Stimulated activated CD8-positive, alpha-beta memory T cell treated with anti-CD3 and anti-CD28 coated beads, Interleukin-15, amount 100 ng/mL, for 1 hour (primary cell): ENCODE measurements at places on chromosomes 2 and 18.

DNA sequence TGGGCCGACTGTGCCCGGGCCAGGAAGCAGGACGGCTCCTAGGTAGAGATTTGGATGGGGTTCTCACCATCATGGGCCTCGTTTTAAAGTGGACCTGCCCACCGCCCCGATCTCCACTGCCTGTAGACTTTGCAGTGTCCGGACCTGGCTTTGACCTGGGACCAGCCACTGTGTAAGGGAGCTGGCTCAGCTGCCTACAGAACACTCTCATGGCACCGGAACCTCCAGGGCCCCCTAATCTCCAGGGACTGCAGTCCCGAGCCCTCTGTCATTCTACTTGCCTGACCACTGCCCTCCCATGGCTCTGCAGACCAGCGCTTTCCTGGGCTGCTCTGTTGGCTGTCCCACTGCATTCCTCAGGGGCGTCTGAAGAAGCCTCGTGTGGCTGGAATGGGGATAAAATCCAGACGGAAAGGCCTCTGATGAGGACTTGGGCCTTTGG lies 120.8 kb downstream of the GLI2 start:
- no peak for DNase-seq

GRCh38 chr18:12534820-12535219 lies 123.1 kb downstream of the SPIRE1 start:
- DNase-seq, result no peak

GRCh38 chr2:98880266-98881152 lies 55.5 kb downstream of the CRACDL start:
- no peak for DNase-seq

GRCh38 chr18:54856105-54856646 lies 27.9 kb downstream of the RAB27B start:
- DNase-seq, result no peak

DNA sequence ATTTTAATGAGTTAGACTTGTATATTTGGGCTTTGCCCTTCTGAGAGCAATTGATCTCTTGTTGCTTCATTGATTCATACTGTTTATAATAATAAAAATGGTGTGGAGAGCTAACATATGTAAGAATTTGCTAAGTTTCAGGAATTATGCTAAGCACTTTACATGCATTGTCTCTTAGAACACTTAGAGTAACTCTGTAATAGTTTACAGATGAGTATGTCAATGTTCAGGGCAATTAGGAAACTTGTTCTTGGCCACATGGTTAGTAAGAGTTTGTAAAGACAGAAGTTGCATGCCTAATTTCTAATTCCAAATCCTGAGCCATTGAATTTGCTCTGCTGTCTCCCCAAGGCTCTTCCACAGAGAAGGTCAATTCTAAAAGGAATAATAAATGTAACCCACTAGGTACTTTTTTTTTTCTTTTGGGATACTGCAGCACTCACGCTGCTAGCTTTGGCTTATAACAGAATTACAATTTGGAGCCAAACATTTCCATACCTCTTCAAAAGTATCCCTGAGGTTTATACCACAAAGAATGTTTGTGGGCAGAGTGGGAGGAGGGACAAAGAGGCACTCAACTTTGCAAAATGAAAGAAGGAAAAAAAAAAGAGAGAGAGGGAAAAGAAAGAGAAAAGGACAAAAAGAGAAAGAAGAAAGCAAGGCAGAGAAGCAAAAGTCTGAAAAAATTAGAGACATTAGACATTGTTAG lies 232.4 kb downstream of the CALCRL start:
- DNase-seq, result no peak

- DNase-seq, result no peak
These were observed 1276.7 kb upstream of the PIK3C3 start for GRCh38 chr18:40678318-40678717.

DNA sequence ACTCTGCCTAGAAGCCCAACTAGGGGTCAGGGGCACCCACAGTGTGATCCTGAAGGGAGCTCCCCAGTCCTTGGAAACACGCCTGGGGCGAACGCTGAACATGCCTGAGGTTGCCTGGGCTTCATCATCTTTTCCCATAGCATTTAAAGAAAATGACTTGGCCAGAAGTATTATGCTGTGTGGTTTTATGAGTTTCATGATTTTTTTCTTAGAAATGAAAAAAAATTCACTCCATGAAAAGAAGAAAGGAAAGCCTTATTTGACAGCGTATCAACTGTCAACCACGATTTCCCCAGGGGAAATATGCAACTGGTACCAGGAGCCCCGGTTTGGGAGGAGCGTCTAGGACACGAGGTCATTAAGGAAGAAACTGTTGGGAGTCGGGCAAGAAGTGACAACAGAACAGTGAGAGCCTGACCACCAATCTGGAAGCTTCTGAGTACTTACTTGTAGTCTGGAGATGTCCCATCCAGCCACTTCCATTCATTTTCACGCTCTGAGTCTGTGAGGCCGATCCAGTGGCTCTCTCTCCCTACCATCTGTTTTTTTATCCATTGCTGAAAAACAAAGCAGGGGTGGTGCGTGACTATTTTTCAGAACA lies 63.5 kb upstream of the THOC1 start:
- DNase-seq, result no peak

DNA sequence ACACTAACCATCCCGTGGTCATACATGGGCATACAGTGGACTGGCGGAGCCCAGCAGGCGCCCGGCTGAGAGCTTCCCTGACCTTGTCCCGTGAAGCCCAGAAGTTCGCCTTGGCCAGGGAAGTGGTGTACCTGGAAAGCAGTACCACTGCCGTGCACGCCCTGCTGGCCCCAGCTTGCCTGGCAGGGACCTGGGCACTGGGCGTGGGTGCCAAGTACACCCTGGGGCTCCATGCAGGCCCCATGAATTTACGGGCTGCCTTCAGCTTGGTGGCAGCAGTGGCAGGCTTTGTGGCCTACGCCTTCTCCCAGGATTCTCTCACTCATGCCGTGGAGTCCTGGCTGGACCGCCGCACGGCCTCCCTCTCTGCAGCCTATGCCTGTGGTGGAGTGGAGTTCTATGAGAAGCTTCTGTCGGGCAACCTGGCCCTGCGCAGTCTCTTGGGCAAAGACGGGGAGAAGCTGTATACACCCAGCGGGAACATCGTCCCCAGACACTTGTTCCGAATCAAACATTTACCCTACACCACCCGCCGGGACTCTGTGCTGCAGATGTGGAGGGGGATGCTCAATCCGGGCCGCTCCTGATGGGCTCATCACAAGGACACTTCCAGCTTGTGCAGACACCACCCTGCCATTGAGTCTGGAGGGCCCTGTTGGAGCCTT lies 2.3 kb downstream of the TMEM177 start:
- DNase-seq, result no peak

GRCh38 chr2:237433920-237434676 lies 20.1 kb upstream of the COL6A3 start:
- no peak for DNase-seq

DNA sequence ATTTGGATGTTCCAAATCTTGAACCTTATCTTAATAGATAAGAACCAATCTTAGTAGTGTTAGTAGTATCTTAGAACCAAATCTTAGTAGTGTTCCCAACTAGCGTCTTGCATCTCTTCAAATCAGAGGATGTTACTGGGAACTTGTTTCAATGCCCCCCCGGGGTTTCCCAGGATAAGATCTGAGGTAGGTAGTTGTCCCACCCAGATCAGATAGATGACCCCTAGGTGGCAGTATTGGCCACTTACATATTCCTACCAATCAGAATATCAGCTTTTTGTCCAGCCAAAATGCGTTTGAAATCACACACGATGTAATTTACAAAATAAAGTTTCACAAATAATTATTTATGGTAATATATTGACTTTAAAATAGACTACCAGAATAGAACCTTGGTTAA lies 314.8 kb downstream of the MBD2 start:
- no peak for DNase-seq

DNA sequence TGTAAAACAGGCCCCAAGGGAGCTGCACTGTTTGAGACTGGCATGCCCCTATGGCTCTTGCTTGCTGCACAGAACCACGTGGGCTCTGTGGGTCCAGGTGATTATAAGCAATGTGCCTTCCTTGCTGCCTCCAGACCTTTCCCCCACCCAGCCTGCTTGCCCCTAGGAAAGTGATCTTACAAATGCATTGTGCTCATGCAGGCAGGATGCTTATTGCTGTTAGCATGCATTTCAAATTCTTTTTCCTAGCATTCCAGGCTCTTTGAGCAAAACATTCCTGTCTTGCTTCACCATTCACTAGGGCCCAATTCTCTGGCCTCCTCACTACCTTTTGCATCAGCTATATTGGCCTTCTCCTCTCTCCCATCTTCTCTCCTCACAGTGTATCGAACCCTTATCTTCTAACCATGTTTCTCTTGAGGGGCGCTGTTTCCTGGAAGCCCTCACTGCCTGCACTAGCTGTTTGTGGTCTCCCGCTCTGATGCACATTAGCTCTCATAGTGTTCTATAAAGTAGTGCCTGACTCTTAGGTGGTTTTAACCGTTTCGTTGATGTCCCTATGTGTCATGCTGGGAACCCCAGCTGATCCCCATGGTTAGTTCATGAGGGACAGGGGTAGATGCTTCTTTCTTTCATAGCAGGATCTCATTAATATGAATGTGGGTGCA lies 152.9 kb upstream of the EPAS1 start:
- DNase-seq, result no peak

- no peak for DNase-seq
These were observed 135.7 kb downstream of the NUP35 start for GRCh38 chr2:183259921-183260320.

GRCh38 chr2:144632809-144633208 lies 112.9 kb upstream of the ZEB2 start:
- DNase-seq, result no peak

- DNase-seq, result no peak
These were observed 69.1 kb downstream of the ACVR2A start for GRCh38 chr2:147913701-147914480.

GRCh38 chr2:220785178-220785577 lies 786.9 kb downstream of the EPHA4 start:
- no peak for DNase-seq

DNA sequence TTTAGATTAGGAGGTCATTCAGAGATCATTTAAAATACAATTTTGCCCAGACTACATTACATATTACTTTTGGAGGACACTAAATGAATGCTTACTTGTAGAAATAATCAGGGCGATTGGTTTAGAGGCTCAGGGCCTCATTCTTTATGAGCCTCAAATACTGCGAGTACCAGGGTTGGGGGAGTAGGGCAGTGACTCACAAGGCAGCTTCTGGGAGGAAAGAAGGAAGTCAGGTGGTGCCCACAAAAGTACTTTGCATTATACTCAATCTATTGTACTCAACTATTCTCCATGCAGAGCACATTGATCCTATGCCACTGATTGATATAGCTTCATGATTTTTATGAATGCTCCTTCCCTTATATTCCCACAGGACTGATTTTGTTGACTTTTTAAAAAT lies 166.9 kb downstream of the SOCS6 start:
- DNase-seq, result no peak

DNA sequence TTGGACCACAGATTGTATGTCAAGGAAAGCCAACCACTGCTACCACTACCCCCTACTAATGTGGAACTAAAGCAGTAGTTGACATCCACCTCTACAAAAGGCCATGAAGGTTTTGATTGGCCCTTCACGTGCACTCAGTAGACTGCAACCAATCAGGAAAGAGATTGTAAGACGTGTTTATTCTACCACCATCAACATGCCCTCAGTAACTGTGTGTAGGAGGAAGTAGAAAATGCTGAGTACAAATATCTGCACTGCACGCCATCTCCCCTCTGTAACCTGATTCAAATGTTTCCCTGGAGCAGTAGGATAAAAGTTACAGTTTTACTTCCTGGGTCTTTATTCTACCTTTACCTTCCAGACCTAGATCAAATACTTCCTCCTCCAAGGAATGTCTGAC lies 2.9 kb upstream of the CASP10 start:
- no peak for DNase-seq

- DNase-seq, result no peak
These were observed 206.3 kb downstream of the RAD51AP2 start for GRCh38 chr2:17311771-17312511.
